ENCODE measurements at places on chromosomes 13 and 19. TPM values are rescaled to one million over a fixed set of nuclear protein-coding genes. Genes with fewer than 3 reads are reported as not detected.

DNA sequence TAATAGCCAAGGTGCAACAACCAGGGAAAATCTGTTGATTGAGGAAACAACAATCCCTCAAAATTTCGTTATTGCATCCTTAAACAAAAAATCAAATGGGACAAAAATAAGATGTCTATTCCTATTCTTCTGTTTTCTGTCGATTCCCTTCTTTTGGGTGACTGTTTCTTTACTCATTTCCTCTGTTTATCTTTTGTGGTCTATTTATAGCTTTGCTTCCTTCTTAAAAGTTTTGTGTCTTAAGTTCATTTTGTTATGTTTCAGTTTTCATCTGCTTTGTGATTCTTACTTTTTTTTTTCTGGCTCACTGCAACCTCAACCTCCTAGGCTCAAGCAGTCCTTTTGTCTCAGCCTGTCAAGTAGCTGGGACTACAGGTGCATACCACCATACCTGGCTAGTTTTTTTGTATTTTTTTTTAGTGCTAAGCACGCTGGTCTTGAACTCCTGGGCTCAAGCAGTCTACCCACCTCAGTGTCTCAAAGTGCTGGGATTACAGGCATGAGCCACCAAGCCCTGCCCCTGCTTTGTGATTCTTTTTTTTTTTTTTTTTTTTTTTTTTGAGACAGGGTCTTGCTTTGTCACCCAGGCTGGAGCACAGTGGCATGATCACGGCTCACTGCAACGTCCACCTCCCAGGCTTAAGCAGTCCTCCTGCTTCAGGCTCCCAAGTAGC, 10.4 kb downstream of the ZNF146 start:
- no peak for DNase-seq

GRCh38 chr19:18126097-18126496, 26.9 kb upstream of the PIK3R2 start:
- no peak for DNase-seq

GRCh38 chr13:99355267-99356011, 48.2 kb upstream of the GPR183 start:
- DNase-seq: no peak

- DNase-seq: peak; percentile 74
These were observed 5.1 kb upstream of the SPACA6 start for GRCh38 chr19:51687791-51688670.

DNA sequence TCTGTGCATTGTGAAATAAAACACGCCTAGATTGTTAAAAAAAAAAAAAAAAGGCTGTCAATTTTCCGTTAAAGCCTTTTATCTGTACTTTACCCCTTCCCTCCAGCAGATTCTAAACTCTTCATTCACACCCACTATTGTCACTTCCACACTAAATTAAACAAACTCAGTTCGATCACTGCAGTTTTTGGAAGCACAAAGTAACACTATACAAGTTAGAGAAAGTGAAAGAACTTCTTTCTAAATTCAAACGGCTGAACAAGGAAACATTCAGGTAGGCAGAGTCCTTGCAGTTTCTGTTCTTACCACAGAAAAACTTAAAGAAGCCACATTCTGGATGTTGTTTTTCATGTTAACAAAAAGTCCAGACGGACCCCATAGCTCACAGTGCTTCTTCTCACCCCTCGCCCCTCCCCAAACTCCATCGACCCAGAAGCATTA, 27.5 kb upstream of the UBE2L5 start:
- no peak for DNase-seq

DNA sequence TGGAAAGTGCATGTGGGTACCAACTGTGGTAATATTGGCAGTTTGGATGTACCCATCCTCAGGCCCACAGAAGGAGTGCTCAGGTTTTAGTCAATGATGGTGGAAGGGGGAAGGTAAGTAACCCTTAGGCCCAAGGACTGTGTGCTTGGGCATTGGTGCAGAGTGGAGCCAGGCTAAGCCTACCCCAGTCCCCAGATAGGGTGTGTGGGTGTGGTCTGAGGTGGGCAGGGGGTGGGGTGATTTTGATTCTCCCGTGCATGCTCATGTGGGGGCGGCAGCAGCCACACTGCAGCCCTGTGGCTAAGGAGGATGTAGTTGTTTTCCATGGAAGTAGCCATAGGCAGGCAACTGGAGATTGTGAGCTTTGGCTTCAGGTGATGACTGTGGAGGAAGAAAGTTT, 2197.3 kb downstream of the PCDH9 start:
- DNase-seq: no peak

- DNase-seq: no peak
These were observed 97.5 kb downstream of the RGCC start for GRCh38 chr13:41554626-41555386.

DNA sequence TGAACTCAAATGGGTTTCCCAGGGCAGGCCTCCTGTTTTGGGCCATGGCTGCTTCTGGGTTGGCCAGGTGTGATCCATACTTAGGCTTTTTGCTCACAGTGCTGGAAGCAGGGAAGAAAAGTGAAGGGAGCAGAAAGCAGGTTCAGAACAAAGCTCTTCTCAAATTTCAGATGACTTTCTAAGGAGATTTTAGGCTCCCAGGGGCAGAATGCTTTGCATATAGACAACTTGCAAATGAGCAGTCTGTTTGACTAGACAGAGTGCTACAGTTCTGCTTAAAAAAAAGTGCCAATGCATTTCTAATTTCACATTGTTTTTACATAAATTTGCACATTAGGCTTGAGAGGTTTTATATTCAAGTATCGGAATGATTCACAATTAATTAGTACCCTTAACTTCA, 2.6 kb upstream of the SLC10A2 start:
- no peak for DNase-seq

DNA sequence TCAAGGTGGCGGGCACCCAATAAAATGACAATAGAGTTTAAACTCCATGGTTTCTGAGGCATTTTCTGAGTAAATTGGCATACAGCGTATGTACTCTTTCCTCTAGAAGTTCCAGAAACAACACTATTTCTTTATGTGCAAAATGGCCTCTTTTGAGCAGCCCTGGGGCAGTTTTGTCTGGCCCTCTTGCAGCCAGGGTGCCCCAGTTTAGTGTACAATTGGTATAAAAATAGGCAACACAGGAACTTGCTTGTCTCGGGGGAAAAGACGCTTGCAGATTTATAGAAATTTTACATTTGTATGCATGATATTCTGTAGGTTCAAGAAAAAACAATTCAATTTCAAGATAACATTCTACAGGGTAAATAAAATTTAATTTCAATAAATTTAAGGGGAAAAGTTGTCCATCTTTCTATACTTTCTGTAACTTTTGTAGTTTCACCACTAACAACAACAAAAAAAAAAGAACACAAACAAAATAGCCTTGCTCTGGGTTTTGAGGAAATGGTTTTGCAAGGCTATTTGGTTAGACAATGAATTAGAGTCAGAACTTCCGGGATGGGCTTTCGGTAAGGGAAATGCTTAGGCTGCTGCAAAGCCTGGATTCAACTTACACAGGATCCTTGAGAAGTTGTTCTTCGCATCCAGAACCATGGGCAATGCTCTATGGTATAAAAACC, 45.3 kb downstream of the LRCH1 start:
- DNase-seq: no peak

TMEM150B gene
- 2.0 TPM for total RNA-seq

OLFM4 gene
- total RNA-seq: 0.55 TPM

SBK3 gene
- total RNA-seq: 21.1 TPM

NLRP5 gene
- not detected for total RNA-seq

NLRP7 gene
- not detected for total RNA-seq

OR7D2 gene
- 0.16 TPM for total RNA-seq

INSL3 gene
- not detected for total RNA-seq

CEACAM4 gene
- 0.25 TPM for total RNA-seq

PROZ gene
- not detected for total RNA-seq

TMEM38A gene
- 44.6 TPM for total RNA-seq

KLF1 gene
- total RNA-seq: not detected

MCEMP1 gene
- total RNA-seq: 0.60 TPM

RAB20 gene
- total RNA-seq: 13.8 TPM

PLVAP gene
- total RNA-seq: 36.9 TPM
